ENCODE measurements at places on chromosomes 4 and X.

GRCh38 chr4:102301167-102301566, 44.1 kb downstream of the SLC39A8 start:
- DNase-seq, result no peak

- no peak for DNase-seq
Observed at GRCh38 chr4:97003715-97004114, 1139.6 kb downstream of the STPG2 start.

- DNase-seq, result no peak
Observed at GRCh38 chr4:5878359-5878758, 14.5 kb downstream of the CRMP1 start.

- no peak for DNase-seq
Observed at GRCh38 chr4:147578051-147578476, 39.1 kb upstream of the TMEM184C start.

DNA sequence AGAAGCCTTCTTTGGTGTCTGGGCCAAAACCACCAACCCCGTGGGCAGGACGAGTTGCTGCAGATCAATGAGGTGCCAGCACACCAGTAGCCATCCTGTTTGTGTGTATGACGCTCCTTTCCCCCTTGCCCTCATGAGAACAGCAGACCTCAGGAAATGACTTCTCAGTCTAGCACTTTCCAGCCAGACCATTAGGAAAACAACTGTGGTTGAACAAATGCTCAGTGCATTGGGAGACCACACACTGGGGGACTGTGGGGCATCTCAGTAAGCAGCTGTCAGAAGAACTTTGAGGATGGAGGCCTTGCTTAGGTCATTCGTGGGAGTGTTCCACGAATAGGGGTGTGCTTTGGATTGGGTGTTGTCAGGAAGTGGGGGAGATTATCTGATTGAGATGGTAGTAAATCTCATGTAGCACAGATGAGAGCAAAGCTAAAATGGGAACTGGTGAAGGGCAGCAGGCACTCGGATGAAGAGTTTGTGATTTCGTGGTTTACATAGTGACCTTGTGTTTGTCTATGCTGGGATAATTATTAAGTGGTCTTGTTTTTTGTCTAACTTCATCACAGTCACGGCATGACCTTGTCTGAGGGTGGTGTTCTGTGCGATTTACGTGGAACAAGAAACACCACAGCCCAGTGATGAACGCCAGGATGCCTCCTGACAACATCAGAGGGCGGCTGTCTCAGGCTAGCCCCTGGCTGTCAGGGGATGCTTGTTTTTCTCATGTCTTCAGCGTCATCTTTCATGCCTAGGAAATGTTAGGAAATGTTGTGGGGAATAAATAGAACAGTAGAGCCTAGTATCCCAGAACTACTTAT, 70.1 kb downstream of the USP46 start:
- DNase-seq, result no peak

GRCh38 chr4:94126669-94127068, 81.0 kb upstream of the SMARCAD1 start:
- no peak for DNase-seq

DNA sequence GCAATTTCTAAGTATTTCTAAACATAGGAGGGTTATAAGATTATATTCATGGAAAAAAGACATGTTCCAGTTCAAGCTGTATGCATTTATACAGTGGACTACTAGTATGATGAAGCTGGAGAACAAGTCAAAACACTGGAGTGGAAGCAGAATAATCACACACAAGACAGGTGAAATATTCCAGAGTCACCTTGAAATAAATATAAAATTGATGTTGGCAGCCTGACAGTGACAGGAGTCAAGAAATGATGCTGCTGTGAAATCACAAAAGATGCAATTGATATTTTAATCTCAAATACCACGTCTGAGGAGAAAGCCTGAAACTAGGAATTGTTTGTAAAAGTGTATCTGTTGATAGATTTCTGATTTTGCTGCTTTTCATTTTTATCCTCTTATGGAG, 667.3 kb downstream of the IL1RAPL1 start:
- DNase-seq, result no peak

DNA sequence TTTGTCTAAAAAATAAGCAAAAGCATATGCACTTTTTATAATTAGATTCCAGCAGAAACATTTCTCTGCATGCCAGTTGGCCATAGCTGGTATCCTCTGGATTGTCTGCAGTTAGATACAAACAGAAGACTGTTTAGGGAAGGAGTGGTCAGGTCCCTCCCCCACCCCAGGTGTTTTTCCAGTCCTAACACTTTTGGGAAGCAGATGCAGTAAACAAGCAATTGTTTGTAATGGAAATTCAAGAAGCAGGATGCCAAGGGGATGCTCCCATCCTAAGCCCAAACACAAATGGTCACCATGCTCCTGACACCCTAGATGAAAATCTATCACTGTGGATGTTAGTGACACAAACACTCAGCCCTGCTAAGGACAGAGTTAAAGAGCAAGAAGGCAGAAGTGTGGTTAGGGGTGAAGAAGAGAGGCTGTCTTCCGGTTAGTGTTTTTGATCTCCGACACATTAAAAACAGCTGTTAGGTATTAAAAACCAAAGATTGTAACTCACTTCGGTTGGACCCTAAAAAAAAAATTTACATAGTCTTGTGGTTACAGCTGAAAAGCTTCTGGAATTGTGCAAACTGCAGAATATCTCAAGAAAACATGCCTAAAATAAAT, 7.9 kb downstream of the LEF1 start:
- no peak for DNase-seq
